ENCODE measurements at places on chromosomes 13 and 19.

DNA sequence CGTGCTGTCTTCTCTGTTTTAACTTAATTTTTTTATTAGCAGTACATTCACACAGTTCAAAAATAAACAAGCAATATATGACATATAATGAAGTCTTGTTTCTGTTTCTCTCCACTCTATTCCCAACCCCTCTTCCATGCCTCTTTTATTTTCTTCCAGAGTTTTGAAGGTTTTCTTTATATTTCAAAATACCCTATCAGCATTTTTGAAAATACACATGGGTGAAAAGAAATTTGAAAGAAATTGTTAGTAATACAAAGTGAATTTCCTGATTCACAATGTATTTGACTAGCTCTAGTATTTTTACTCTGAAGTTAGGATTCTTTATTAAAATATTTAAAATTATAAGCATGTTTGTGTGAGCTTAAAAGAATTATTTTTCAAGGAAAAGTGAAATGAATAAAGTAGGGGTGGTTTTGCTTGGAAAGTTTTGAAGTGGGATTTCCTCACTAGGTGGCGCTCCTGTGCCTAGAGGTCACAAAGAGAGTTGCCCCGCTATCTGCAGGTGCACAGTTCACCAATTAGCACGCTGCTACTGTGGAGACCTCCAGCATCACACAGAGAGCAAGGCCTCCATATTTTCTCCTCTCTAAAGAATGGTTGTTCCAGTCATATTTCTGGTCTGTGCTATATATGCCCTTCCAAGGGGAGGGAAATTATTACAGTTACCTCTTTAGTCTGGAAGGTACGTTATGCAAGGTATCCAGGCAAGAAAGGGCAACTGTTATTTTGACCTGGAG lies 37.6 kb downstream of the SOX21 start:
- DNase-seq, result peak; percentile 69

DNA sequence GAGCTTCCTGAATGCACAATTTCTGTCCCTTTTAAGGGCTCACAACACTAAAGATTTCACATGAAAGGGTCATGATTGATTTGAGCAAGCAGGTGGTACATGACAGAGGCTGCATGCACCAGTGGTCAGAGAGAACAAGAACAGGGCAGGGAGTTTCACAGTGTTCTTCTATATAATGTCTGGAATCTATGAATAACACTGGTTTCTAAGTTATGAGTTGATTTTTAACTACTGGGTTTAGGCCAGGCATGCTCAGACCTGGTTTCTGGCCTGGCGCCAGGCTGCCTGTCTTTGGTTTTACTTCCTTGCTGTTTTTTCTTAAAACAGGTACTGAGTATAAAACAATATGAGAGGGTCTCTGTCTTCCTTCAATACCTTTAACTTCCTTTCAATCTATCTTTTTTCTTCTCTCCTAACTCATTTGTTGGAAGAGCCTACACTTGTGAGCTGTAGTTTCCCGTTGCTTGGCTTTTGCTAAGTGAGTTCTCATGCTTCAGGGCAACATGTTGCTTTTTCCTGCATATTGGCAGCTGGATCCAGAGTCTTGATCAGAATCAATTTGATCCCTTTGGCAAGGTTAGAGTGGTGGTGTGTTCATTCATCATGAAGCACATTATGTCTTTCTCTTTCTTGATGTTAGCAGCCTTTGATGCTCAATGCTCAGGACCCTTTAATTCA lies 38.5 kb upstream of the FGF14 start:
- no peak for DNase-seq

DNA sequence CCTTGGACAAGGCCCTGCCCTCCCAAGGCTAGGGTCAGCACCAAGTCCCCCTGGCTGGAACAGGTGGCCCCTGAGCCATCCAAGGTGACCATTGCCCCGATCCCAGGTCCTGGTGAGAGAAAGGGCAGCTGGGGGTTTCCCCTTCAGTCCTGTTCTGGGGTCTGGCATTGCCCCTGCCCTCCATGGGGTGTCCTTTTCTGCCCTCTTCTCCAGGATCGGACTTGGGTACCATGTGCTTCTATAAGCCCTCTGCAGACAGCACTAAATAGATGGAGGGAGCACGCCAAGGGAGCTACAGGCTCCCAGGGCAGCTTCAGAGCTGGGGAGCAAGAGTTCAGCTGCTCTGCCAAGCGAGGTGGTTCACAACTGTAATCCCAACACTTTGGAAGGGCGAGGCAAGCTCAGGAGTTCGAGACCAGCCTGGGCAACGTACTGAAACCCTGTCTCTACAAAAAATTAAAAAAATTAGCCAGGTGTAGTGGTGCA lies 13.5 kb upstream of the KCNN1 start:
- DNase-seq, result no peak

DNA sequence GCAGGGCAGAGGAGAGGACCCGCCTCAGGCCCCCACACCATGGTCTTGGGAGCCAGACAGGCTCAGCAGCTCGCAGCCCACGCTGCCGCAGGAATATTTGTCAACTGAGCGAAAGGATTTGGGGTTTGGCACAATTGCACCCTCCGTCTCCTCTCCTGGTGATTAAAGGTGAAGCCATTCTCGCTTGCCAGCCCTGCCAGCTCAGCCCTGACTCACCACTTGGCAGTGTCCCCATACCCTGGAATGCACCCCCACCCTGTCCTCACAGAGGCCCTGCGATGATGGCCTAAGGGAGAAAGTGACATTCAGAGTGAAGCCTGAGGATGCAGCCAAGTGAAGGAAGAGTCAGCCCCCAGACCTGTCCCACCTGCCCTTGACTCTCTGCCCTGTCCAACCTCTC lies 18.8 kb downstream of the CYTH2 start:
- DNase-seq, result no peak

- DNase-seq, result no peak
Measured at GRCh38 chr13:112984501-112984900, 15.5 kb downstream of the MCF2L start.

DNA sequence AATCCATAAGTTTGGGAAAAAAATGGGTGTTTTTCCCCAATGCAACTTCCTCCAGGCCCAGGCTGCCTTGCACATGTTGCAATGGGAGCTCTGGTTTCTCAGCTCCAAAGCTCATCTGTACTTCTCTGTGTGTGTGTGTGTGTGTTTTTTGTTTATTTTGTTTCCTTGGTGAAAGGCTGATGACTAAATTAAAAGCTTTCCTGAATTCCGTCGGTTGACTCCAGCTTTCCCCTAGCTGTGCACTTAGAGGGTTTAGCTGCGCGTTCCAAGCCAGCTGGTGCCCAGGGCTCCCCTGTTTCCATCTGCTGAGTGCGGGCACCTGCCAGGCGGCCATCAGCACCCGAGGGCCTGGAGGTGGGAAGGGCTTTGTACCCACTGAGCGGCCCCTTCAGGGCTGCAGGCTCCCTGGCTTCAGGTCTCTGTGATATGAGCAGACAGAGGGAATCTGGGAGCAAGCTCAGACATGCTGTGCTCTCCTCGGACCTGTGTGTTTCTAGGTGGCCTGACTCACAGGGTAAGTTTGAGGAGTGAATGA lies 129.1 kb upstream of the SOX1 start:
- peak; percentile 59 for DNase-seq

GRCh38 chr13:81395368-81395767 lies 1054.4 kb upstream of the SPRY2 start:
- no peak for DNase-seq

GRCh38 chr13:47109028-47109427 lies 212.2 kb upstream of the HTR2A start:
- DNase-seq, result no peak

DNA sequence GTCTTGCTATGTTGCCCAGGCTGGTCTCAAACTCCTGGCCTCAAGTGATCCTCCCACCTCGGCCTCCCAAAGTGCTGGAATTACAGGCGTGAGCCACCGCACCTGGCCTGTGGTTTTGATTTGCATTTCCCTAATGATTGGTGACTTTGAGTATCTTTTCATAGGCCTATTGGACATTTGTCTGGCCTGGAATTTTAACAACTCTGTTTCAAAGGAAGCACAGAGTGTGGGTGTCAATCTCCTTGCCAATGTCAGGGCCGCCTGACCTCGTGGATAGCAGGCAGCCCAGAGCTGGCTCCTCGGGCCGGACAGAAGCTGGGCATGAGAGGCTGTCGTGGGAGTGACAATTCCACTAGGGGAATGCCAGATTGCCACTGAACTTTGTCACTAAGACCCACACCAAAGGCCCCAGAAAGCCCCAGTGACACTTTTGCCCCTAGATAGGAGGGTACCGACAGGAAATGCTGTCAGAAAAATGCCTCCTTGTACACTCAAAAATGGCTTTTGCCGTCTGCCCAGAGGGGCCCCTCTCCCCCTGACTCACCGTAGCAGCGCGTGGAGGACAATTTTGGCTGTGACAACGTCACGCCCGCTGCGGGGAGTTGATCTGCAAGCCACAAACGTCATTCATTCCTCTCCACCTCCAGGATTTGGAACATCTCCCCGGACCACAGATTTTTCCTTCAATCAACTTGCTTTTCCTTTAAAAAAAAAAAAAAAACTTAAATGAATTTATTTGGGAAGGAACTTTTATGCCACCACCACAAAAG lies 11.7 kb upstream of the ADGRE5 start:
- no peak for DNase-seq

DNA sequence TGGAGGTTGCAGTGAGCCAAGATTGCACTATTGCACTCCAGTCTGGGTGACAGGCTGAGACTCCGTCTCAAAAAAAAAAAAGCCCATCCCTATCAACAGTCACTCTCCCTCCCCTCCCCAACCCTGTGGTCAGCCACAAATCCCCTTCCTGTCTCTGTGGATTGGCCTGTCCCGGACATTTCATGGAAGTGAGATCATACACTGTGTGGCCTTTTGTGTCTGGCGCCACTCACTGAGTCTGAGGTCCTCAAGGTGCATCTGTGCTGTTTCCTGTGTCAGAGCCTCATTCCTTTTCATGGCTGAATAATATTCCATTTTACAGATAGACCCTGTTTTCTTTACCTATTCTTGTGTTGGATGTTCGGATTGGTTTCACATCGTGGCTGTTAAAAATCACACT lies 149.5 kb downstream of the PTPRS start:
- DNase-seq, result no peak

GRCh38 chr19:16293118-16294091 lies 31.2 kb upstream of the KLF2 start:
- peak; percentile 10 for DNase-seq

GRCh38 chr13:96816261-96816660 lies 178.0 kb downstream of the OXGR1 start:
- no peak for DNase-seq

DNA sequence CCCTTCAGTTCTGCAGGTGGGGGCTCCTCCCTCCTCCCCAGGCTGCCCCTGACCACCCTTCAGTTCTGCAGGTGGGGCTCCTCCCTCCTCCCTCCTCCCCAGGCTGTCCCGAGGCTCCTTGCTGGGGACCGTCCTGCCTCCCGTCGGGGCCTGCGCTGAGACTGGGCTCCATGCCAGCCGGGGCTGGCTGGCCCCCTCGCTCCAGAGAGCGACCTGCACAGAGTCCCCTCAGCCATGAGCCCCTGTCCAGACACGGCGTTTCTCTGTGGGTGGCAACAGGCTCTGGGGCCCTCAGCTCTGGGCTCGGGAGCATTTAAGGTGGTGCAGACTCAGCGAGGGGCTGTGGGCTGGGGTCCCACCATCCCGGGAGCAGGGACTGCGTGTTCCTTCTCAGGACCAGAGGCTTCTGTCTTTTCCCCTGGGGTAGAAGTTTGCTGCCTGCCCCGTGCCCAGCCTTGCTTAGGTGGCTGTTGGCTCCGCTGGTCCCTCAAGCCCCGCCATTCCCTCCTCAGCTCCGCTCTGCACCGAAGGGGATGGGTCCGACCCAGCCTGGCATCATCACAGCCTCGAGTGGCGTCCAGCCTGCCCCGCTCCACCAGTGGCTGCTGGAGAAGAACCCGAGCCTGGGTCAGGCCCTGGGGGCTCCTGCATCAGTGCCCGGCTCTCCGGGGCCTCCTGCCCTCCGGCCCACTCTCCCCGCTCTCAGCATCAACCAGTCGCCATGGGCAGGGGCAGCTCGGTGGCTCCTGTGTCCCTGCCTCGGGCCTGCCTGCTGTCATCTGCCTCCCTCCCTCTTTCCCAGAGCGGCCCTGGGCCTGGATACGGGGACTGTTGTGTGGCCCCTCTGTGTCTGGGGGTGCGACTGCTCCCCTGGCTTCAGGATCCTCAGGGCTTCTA lies 27.6 kb downstream of the CSNK1G2 start:
- no peak for DNase-seq

DNA sequence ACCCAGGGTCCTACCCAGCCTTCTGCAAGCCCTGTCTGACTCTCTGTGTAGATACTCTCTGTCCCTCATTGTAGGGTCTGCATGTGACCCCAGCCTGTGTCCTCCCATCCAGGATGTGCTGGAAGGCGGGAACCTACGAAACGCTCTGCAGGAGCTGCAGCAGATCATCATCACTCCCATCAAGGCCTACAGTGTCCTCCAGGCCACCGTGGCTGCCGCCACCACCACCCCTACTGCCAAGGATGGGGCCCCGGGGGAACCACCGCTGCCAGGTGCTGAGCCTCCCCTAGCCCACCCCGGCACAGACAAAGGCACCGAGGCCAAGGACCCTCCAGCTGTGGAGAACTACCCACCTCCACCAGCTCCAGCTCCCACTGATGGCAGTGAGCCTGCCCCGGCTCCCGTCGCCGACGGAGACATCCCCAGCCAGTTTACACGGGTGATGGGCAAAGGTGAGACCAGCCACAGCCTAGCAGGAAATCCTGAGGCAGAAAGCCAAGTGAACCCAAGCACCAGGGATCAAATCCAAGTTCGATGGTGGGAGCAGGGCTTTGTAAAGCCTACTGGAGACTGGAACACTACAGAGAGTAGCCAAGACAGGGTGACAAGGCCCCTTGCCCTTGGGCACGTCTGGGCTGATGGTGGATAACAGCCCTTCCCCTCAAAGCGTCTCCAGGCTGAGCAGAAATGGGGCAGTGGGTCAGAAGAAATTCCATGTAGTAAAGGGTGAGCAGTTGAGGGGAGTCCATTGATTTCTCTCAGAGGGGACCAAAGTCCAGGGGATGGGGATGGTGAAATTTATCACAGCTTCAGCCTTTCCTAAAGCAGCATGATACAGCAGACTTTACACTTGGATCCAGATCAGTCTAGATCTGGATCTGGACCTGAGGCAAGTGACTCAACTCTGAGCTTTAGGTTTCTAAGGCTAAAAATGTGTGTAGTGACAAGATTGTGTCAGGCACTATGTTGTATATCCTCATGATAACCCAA lies 13.2 kb downstream of the PAF1 start:
- DNase-seq, result no peak

DNA sequence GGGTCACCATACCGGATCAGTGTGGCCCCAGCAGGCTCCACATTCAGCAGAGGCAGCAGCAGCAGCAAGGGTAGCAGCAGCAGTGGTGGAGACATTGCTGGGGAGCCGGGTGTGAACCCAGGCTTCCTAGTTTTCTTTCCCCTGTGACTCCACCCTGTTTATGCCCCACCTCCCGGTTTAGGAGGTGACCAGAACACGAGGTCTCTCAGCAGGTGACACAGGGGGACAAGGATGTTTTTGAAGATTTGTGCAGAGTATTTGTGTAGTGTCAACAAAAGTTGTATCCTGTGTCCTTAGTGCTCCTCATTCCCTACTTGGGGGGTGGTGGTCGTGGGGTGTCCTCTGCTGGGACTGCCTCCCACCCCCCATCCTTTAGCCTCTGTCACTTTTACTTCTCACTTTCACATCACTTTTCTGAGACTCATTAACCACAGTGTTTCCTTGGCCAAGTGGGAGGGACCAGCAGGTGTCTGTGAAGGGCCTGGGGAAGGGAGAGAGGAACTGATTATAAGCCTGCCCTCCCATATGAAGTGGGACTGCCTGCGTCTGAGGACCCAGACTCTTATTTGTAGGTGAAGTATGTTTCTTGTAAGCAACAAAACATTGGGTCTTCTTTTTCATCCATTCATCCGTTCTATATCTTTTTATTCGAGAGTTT lies 15.6 kb upstream of the KCNC3 start:
- no peak for DNase-seq

- DNase-seq, result no peak
Measured at GRCh38 chr19:11504502-11505031, 1.1 kb downstream of the ZNF653 start.
